ENCODE measurements at places on chromosomes 12 and 14.

GRCh38 chr12:131189781-131190180, 236.1 kb downstream of the ADGRD1 start:
- DNase-seq = no peak

- no peak for DNase-seq
Measured at GRCh38 chr12:122489038-122489437, 11.7 kb downstream of the ZCCHC8 start.

DNA sequence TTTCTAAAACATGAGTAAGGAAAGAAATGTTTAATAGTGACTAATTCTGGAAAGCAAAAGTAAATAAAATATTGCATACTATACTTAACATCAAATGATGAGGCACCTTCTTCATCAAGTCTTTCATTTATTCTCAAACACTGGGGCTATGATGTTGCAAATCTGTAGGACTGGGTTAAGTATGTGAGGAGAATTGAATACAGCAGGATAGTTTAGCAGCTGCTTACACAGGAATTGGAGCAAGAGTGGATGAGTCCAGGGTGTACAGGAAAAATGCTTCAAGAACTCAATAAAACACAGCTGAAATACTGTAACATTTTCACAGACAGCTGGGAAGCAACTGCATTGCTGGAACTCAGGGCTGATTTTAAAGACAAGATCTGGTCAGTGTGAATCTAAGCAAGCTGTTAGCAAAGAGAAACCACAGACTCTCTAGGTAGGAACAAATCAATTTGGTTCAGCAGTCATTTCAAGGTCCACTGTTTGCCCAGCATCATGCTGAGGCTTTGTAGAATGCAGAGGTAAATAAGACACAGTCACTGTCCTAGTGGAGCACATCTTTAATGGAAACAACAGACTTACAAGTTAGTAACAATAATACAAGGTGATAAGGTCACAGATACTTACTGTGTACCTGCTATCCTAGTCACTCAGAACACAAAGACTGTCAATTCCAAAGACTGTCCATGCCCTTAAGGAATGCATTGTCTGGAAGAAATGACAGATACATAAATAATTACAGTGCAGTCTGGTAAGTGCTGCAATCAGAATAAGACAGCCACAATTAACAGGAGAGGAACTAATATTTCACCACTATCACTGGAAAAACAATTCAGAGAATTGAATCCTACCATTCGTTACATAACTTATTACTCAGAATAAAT, 96.8 kb upstream of the DACT1 start:
- no peak for DNase-seq

DNA sequence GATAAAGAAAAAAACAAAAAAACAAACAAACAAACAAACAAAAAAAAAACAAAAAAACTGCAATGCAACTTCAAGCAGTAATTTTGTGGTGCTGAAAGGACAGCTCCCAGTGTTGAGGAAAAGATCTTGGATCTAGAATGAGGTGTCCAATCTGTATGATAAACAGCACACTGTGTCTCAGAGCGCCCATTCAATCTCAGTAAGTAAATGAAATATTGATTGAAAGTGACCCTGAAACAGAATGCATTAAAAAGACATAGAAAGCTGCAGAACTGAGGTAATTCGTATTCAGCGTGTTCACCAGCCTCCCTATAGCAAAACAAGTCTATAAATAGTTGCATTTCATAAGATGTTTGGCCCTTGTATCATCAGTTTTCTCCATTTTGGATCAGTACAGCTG, 153.0 kb downstream of the NOVA1 start:
- no peak for DNase-seq

DNA sequence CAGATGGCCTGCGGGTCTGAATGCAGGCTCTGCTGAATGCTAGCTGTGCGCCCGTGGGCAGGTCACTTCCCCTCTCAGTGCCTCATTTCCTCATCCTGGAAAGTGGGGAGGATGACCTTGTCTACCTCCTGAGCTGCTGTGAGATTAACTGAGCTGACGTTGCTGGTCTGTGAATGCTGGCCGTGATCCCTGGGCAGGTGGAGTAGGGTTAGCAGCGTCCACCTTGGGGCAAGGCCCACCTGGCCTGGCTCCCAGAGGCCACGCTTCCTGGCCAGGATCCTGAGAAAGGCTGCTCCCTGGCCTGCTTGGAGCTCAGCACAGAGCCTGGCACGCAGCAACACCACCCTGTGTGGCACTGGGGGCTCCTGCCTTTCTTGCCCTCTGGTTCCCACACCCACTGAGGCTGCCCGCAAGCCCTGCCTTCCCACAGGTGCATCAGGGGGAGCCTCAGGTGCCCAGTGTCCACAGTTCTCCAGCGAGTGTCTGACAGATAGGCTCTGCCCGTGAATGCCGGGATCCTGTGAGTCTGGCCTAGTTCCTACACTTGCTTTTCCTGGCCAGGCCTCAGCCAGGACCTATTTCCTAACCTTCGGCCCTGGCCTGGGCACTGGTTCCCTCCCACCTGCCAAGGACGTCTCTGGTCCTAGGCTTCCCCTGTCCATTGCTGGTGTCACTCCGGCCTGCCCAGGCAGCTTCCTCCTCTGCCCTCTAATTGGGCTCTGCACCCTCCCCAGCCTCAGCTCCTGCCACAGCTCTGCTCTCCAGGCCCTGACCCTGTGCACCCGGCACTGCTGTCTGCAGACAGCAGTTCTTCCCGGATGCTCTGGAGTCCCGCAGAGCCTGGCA, 37.2 kb upstream of the TDRD9 start:
- DNase-seq = no peak

DNA sequence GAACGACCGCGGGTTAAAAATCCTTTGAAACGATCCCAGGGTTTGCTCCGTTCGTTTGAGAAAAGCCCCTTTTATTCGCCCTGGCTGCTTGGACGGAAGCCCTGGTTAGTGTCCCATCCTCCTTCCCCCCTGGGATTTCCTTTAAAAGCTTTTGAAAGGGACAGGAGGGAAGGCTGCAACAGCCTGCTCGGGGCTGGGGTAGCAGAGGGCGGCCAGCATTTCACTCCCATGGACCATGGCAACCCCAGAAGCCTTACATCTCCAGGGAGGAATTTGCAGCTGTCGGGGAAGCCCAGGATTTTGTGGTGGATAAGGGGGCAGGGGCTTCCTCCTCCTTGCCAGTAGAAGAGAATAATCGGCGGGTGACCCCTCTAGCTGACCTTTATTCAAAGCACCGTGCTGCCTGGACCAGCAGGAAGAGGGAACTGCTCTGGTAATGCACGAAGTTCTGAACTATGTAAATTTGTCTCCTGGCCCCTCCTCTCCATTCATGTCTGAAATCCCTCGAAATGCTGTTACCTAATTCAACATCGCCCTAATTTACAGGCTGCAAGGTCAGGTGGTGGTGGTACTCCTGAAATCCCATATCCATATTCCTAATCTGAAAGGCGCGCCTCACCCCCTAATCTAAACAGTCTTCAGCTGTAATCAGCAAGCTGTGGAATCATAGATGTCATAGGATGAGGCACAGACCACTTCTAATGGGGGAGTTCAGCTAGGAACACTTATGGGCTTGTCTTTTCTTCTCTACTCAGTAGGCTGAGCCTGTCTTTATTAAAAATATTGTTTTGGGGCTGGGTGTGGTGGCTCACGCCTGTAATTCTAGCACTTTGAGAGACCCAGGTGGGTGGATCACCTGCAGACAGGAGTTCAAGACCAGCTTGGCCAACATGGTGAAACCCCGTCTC, 1.0 kb upstream of the CLIP1 start:
- no peak for DNase-seq

- DNase-seq = no peak
Measured at GRCh38 chr14:90924621-90925340, 108.6 kb upstream of the TTC7B start.

GRCh38 chr14:61620130-61620946, 75.0 kb upstream of the HIF1A start:
- peak; percentile 59 for DNase-seq

DNA sequence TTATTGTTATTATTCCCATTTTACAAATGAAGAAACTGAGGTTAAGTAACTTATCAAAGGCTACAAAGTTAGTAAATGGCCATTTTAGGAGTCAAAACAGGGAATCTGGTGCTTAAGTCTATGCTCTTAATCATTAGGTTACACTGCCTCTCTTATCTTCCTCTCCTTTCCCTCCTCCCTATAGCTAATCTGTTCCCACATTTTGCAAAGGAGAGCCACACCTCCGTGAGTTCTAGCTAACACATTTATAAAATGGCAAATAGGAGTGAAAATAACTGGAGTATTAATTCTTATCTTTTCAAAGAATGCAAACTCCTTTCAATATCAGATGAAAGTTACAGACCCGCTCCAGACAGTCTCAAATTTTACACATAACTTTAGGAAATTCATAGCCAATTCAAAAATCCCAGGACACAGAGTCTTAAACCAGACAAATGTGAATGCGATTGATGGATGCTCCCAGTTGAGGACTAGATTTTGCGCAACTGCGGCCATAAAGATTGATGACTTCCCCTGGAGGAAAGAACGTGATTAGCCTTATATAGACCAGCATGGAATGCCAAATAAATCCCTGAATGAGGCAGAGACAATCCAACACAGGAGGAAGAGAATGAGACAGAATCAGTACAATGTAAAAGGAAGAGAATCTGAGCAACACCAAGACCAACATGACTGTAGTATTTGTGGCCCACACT, 225.0 kb upstream of the ARID2 start:
- no peak for DNase-seq

DNA sequence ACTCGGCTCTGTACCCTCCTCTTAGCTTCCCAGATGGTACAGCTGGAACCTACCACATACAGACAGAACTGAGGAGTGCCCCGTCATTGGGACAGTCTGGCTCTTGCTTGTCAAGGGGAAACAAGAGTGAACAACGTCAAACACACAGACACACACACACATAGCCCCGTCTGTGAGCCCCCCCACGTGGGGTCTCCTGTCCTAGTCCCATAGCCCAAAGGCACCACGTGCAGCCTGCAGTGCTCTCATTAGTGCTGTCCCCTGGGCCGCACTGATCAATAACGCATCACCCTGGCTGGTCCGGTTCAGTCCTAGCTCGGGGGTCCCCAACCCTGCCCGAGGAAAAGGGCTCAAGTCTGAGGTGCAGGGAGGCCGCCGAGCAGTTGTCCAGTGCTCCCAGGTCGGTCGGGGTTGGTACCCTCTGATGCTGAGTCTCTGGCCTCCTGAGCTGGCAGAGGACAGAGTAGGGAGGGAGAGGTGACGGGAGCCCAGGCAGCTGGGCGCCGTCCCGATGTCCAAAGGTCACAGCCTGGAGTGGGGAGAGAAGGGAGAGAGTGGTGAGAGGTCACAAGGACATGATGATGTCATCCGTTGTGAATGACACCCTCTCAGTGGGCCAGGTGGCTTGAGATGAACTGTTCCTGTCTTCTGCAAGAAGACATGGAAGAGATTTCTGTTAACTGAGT, 105.4 kb upstream of the NOS1 start:
- no peak for DNase-seq

- DNase-seq = peak; percentile 71
Measured at GRCh38 chr12:48189331-48190125, 6.1 kb downstream of the CCDC184 start.

GRCh38 chr12:68497702-68498101, 113.0 kb upstream of the RAP1B start:
- no peak for DNase-seq

DNA sequence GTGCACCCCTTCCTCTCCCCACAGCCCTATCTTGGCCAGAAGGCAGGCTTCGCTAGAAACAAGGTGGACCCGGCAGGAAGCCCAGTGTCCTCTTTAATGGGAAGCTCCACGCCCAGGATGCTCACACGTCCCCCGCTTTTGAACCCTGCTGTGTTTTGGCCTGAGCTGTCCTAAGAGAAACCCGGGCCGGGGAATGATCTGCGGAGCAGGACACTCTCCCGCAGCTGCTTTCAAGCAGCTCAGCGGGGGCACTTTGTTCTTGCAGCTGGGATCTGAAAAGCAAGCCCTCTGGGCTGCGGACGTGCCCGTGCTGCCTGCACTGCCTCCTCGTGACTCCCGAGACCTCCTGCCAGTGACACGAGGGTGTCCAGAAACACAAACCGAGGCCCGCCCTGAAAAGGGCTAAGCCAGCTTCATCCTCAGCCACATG, 30.0 kb downstream of the SCARB1 start:
- no peak for DNase-seq

GRCh38 chr12:47773062-47773857, at the start of gene SLC48A1:
Gene SLC48A1 (plus strand): TSS chr12:47773238. CDS start chr12:47773305, 67 bp downstream.
- peak; percentile 36 for DNase-seq

- DNase-seq = no peak
Measured at GRCh38 chr14:94375552-94376107, 12.8 kb downstream of the SERPINA1 start.

DNA sequence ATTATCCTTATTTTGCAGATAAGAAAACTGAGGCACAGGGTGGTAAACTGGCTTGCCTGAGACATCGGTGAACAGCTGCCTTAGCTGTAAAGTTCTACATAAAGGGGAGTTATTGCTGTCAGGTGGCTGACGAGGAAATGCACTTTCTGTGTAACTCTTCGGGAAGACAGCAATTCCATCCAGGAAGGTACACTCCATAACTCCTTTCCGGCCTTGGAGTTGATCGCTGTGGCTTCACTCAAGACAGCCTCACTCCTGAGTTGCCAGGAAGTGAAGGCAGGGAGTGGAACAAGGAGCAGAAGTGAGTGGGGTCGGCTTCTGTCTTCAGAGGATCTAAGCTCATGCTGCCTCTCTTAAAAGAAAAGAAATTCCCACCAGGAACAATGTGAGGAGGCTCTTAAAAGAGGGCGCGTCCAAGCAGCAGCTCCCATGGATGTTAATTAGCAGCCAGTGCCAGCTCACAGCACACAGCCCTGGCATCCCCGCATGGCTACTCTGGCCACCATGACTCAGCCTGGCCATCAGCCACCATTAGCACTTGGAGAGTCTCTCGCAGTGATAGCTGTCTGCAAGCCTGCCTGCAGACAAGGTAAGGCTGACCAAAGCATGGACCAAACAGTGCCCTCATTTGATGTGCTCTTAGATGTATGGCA, 60.3 kb downstream of the NUAK1 start:
- no peak for DNase-seq

DNA sequence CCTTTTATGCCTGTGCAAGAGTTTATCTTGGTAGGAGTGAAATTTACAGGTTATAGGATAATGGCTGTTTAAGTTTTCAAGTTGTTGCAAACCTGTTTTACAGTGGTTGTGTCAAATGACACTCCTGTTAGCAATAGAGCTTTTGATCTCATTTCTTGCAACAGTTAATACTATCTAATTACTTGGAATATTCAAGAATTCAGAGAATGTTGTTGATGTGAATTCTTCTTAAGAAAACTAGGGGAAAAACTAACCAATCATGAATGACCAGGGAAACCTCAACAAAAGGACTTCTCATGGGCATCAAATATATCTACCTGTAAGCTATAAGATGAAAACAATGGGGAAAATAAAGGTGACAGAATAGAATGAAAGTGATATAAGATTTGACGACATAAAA, 85.0 kb downstream of the IPO8 start:
- no peak for DNase-seq

DNA sequence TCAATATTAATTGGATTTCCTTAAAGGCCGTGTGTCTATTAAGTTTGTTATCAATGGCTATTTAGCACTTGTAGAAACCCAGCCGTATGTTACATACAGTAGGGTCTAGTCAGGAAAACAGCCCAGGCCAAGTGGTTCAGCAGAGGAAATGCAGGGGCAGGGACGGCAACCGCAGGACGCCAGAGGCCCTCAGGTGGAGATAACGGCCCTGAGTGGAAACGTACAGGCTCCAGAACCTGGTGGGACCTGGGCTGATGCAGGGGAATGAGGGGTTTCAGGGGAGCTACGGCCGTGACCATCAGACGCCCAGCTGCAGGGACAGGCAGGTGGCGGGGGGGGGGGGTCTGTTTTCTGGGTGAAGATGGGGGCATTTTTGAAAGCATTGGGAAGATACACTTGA, 3.7 kb upstream of the ANKLE2 start:
- no peak for DNase-seq
